ENCODE measurements at places on chromosomes 2 and 18.
A peak's percentile ranks its signal among the peaks of the same experiment; 100 is the strongest.

- no peaks in the 10 kb centered on the region for H3K36me3 ChIP-seq
- H3K27me3 ChIP-seq: no peaks in the 10 kb centered on the region
- H3K4me1 ChIP-seq: peaks cover 67% of the 10 kb centered on the region
- peak; percentile 65 for DNase-seq
- H3K27ac ChIP-seq: peak overlapping the region; percentile 97
Observed at GRCh38 chr2:70141212-70141901, 49.5 kb downstream of the C2orf42 start.

DNA sequence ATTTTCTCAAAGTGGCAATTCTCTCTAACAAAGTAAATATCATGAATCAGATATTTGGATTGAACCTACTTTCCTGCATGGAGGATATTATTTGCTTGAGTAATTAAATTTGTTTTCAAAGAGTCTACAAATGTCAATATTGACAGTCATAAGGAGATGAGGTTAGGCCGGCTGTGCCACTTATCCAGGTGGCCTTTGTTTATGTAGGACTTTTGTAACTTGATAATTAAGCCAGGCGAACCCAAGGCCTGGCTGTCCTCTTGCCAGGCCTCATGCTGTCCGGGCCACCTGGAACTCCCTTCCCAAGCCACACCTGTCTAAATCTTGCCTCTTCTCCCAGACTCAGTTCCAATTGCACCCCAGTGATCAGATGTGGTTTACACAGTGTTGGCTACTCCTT, 255.2 kb downstream of the ACKR3 start:
- no peak overlapping the region for H3K27ac ChIP-seq
- no peak for DNase-seq
- H3K36me3 ChIP-seq: no peaks in the 10 kb centered on the region
- H3K4me1 ChIP-seq: no peaks in the 10 kb centered on the region

DNA sequence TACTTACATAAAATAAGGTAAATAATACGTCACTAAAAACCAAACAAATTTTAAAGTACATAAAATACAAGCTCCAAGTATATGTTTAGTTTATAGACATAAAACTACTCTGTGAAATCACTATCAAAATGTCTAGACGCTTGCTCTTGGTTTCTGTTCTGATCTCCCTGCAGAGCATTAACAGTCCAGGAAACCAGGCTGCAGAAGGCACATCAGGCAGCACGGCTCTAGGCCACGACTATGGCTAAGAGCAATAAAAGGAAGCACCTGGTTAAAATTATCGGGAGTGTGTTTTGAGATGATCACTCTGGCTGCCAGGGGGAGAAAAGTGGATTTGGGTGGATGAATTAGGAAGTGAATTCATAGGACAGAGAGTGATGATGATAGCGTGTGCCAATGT, 196.0 kb upstream of the SPHKAP start:
- no peaks in the 10 kb centered on the region for H3K27me3 ChIP-seq
- DNase-seq: no peak
- H3K4me3 ChIP-seq: no peak overlapping the region
- H3K4me1 ChIP-seq: no peaks in the 10 kb centered on the region
- H3K36me3 ChIP-seq: no peaks in the 10 kb centered on the region

DNA sequence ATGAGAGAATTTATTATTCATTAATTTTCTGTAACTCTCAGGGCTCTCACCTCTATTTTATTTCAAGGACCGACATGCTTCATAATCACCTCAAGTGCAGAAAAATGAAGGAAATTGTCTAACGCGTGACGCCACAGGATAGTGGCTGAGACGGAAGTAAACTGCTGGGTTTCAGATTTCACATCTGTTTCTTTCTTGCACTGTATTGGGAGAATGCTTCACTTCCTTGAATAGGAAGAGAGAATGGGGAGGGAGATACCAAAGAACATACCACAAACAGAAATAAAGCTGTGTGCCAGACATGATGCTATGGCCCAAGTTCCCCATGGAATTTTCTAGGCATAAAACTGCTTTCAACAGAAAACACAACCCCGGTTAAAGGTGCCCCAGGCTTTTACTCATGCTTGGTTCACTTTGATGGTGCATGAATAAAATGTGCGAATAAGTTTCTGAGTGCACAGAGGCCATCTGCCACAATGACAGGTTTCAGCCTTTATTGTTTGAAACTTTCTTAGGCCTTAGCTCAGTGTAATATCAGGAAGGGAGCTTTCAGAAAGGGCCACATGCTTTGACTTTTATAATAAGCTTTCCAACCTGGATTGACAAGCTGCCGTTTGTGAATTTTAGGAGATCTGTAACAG, 1116.4 kb downstream of the SOCS6 start:
- H3K4me1 ChIP-seq: no peaks in the 10 kb centered on the region
- no peak overlapping the region for H3K4me3 ChIP-seq
- no peaks in the 10 kb centered on the region for H3K36me3 ChIP-seq
- no peaks in the 10 kb centered on the region for H3K27me3 ChIP-seq
- no peak for DNase-seq

GRCh38 chr18:75293591-75293990, 83.0 kb downstream of the TSHZ1 start:
- no peaks in the 10 kb centered on the region for H3K36me3 ChIP-seq
- H3K4me3 ChIP-seq: no peak overlapping the region
- DNase-seq: no peak
- no peaks in the 10 kb centered on the region for H3K27me3 ChIP-seq
- no peaks in the 10 kb centered on the region for H3K4me1 ChIP-seq

DNA sequence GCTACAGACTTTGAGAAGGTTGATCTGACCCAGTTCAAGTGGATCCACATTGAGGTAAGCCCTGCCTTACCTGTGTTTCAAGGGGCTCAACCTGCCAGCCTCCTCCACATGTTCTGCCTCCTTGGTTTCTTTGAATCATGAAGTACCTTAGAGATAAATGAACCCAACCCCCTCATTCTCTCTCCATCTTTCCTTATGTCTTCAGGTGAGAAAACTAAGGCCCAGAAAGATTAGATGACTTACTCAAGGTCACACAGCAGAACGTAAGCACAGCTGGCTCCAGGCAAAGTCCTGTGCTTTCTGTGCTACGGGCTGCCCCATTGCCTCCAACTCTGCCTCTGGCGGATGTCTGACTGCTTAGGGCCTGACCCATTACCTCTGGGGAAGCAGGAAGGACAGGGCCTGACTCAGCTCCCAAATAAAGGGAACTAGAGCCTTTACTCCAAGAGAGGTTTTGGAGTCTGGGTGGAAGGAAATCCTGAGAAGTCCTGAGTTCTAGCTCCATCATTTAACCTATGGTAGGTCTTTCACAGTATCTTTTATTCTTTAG, 10.3 kb downstream of the KHK start:
- no peak overlapping the region for H3K27ac ChIP-seq
- H3K4me1 ChIP-seq: peaks cover 9% of the 10 kb centered on the region
- H3K36me3 ChIP-seq: no peaks in the 10 kb centered on the region
- no peak for DNase-seq
- no peaks in the 10 kb centered on the region for H3K27me3 ChIP-seq

GRCh38 chr2:175688243-175688642, 313.8 kb downstream of the LNPK start:
- no peaks in the 10 kb centered on the region for H3K27me3 ChIP-seq
- no peak overlapping the region for H3K27ac ChIP-seq
- no peak overlapping the region for H3K4me3 ChIP-seq
- no peaks in the 10 kb centered on the region for H3K36me3 ChIP-seq
- DNase-seq: no peak

- DNase-seq: no peak
- no peak overlapping the region for H3K27ac ChIP-seq
- no peaks in the 10 kb centered on the region for H3K27me3 ChIP-seq
- H3K36me3 ChIP-seq: no peaks in the 10 kb centered on the region
- H3K4me3 ChIP-seq: no peak overlapping the region
Observed at GRCh38 chr2:228845162-228845925, 425.7 kb downstream of the PID1 start.

- DNase-seq: peak; percentile 36
- H3K27ac ChIP-seq: no peak overlapping the region
- no peaks in the 10 kb centered on the region for H3K36me3 ChIP-seq
- no peak overlapping the region for H3K4me3 ChIP-seq
- no peaks in the 10 kb centered on the region for H3K27me3 ChIP-seq
Observed at GRCh38 chr2:119174216-119174992, 15.9 kb upstream of the C1QL2 start.

- H3K36me3 ChIP-seq: no peaks in the 10 kb centered on the region
- peaks cover 18% of the 10 kb centered on the region for H3K27me3 ChIP-seq
- H3K4me1 ChIP-seq: peaks cover 17% of the 10 kb centered on the region
- no peak for DNase-seq
Observed at GRCh38 chr18:76487070-76487469, 8.0 kb downstream of the ZNF516 start.

DNA sequence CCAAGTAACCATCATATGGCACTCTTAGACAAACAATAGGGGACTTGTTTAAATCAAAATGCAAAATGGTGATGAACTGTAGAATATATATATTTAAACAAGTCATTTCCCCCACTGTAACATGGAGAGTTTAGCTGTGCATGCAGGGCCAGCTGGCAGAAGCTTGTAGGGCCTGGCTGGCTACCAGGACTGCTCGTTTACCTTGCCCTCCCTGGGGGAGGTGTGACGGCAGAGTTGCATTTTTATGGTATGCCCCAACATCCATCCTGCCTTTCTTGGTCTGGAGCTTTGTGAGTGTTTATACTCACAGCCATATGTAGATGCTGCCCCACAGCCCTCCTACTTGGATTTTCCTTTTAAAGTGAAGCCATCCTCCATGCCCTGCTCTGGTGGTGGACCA, 101.7 kb upstream of the ZFP36L2 start:
- no peaks in the 10 kb centered on the region for H3K36me3 ChIP-seq
- H3K4me3 ChIP-seq: no peak overlapping the region
- DNase-seq: no peak
- H3K27ac ChIP-seq: no peak overlapping the region

GRCh38 chr2:152755029-152755428, 36.6 kb downstream of the ARL6IP6 start:
- H3K36me3 ChIP-seq: no peaks in the 10 kb centered on the region
- no peak overlapping the region for H3K27ac ChIP-seq
- DNase-seq: no peak
- H3K4me1 ChIP-seq: no peaks in the 10 kb centered on the region
- no peaks in the 10 kb centered on the region for H3K27me3 ChIP-seq

DNA sequence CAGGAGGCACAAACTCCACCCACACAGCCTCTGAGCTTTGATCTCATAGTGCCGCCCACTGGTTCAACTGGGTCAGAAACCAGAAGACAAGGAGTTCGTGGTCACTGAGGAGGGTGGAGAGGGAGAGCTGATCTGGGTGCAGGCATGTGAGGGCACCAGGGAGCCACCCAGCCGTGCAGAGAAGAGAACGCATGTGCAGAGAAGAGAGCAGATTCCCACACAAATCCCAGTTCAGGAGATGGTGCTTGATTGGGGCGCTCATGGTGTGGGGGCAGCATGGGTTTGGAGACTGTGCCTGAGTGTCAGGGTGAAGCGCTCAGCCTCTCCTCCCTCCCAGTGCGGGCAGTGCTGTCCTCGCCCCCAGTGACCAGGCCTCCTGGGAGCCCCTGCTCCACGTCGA, 375.2 kb upstream of the MYT1L start:
- no peak overlapping the region for H3K27ac ChIP-seq
- no peaks in the 10 kb centered on the region for H3K36me3 ChIP-seq
- H3K27me3 ChIP-seq: no peaks in the 10 kb centered on the region
- no peak for DNase-seq

DNA sequence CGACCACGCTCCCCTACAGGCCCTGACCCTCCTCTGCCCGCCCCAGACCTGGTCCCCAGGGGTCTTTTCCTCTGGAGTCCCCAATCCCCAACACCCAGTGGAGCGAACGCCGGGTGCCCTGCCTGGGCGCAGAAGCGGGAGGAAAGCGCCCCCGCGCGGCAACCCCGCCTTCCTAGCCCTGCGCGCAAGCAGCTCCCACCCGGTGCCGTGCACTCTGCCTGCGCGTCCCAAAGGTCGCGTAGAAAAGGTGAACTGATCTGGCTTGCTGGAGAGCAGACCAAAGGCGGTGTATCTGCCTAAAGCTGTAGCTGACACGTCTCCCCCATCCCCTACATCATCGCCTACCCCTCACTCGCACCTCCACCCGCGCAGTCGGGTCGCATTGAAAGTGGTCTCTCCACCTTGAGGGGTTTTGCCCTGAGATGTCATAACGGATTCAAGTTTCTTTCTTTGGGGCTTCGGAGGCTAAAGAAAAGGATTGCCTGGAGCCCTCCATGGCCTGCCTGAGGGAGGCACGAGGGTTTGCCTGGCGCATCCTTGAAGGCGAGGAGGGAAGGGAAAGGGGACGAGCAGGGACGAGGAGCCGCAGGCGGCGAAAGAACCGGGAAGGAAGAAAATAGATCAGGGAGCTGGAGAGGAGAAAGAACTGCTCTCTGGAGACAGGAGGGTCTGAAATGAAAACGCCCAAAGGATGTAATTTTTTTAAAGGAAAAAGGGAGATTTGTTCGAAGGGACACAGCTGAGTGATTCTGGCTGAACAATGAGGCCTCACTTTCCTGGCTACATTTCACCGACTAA, 5.8 kb downstream of the GAD1 start:
- H3K36me3 ChIP-seq: no peaks in the 10 kb centered on the region
- no peak overlapping the region for H3K27ac ChIP-seq
- no peak for DNase-seq
- H3K4me3 ChIP-seq: peak overlapping the region; percentile 51
- H3K27me3 ChIP-seq: peaks cover 54% of the 10 kb centered on the region

DNA sequence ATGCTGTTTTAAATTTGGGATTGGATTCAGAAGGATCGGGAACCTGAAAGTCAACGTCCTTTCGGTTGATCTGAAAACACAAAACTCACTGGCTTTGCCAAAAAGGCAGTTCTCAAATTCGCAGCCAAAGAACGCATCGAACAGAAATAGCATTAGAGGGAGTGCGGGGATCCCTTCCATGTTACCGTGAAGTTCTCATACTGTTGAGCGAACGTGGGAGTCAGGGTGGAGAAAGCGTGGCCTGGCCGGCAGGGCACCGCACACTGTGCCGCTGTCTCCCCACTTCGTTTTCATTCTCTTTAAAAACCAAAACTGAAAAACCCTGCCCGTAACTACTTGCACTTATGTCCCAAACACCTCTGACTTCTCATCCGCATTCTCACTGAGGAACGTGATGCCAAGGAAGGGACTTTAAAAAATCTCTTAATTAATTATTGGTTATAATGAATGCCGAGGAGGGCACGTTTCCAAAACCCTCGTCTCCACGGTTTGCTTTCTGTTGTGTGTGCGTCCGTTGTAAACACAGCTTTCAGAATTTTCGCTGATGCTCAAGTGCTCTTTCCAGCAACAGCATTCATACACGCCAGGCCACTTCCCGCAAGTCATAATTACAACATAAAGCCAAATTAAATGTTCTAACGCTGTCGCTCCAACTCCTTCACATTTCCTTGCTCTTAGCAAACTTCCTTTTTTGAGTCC, 60.9 kb upstream of the TWIST2 start:
- H3K36me3 ChIP-seq: no peaks in the 10 kb centered on the region
- no peak overlapping the region for H3K4me3 ChIP-seq
- H3K27me3 ChIP-seq: no peaks in the 10 kb centered on the region
- no peak for DNase-seq

GRCh38 chr2:42953216-42953615, 160.8 kb upstream of the HAAO start:
- H3K4me3 ChIP-seq: no peak overlapping the region
- H3K36me3 ChIP-seq: no peaks in the 10 kb centered on the region
- no peaks in the 10 kb centered on the region for H3K4me1 ChIP-seq
- H3K27ac ChIP-seq: no peak overlapping the region
- DNase-seq: no peak

Measured in CD4-positive, alpha-beta memory T cell (primary cell).